ENCODE measurements at places on chromosomes 11 and 22.
A peak's percentile ranks its signal among the peaks of the same experiment; 100 is the strongest.

GRCh38 chr11:70049045-70049444 lies 29.1 kb upstream of the ANO1 start:
- no peak for DNase-seq

DNA sequence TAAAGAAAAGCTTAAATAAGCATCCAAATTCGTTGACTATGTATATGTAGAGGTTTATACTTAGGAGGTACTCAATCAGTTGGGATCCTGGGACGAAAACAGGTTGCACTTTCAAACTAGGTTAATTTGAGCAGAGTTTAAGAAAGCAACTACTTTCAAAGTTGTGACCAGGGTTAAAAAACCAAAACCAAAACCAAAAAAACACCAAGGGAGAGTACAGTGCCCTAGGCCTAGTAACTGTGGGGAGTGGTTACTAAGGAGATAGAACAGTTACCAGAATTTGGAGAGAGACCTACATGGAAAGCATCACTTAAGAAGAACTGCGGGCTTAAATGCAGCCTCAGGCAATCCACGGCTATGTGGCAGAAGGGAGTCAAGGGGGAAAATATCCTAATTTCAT lies 148.3 kb downstream of the JRKL start:
- DNase-seq, result no peak

DNA sequence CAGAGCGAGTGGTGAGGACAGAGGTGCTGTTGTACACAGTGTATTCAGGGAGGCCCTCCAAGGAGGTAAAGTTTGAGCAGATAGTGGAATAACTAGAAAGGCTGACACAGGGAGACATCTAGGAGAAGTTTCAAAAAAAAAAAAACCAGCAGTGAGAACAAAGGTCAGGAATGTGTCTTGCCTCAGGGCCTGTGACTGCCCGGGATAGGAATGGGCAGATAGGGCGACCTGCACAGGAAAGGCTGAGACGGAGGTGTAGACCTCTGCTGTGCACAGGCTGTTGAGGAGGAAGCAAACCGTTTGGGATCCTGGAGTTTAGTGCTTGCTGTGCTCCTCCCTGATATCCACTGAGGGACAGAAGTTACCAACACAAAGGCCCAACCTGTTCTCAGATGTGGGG lies 406.5 kb upstream of the B3GAT1 start:
- DNase-seq, result no peak

- peak; percentile 72 for DNase-seq
Observed at GRCh38 chr11:65506772-65507505, 8.1 kb downstream of the MALAT1 start.

DNA sequence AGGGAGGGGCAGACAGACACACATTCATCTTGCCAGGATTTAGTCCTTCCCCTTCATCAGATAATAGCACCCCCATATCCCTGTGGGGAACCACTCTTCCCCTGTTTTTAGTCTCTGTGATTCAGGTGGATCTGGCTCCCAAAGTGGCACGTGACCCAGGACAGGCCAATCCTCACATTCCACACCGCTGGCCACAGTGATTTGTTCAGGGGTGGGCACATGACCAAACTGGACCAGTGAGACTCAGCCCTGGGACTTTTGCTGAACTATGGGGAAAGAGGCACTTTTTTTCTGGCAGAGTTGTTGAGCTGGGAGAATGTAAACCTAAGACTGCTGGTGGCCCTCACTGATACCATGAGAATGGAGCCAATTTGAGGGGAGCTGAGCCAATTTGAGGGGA lies 19.1 kb upstream of the KCNJ11 start:
- no peak for DNase-seq

GRCh38 chr11:87961606-87962005 lies 213.6 kb downstream of the RAB38 start:
- no peak for DNase-seq

GRCh38 chr11:47383071-47383470 lies 4.7 kb upstream of the SPI1 start:
- no peak for DNase-seq

DNA sequence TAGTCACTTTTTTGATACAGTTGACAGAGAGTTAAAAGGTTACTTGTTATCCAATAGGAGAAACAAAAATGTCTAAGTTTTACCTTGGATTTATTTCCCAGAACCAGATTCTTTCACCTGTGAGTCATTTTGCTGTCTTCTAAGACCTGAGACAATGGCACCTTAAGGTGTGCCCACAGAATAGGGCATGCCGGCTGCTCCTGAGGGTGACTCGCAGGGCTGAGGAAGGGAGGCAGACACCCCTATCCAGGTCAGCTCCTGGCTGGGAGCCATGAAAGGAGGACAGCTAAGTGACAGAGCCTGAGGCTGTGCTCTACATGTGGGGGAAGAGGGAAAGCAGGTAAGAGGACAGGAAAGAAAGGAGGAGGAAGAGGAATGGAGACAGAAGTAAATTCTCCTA lies 67.8 kb downstream of the RASSF10 start:
- DNase-seq, result no peak

- DNase-seq, result no peak
Observed at GRCh38 chr11:61160487-61161189, 588 bp downstream of the VPS37C start.

- no peak for DNase-seq
Observed at GRCh38 chr11:119378851-119379465, 2.5 kb downstream of the USP2 start.

GRCh38 chr11:104609311-104610085 lies 288.8 kb downstream of the CASP12 start:
- DNase-seq, result peak; percentile 24

DNA sequence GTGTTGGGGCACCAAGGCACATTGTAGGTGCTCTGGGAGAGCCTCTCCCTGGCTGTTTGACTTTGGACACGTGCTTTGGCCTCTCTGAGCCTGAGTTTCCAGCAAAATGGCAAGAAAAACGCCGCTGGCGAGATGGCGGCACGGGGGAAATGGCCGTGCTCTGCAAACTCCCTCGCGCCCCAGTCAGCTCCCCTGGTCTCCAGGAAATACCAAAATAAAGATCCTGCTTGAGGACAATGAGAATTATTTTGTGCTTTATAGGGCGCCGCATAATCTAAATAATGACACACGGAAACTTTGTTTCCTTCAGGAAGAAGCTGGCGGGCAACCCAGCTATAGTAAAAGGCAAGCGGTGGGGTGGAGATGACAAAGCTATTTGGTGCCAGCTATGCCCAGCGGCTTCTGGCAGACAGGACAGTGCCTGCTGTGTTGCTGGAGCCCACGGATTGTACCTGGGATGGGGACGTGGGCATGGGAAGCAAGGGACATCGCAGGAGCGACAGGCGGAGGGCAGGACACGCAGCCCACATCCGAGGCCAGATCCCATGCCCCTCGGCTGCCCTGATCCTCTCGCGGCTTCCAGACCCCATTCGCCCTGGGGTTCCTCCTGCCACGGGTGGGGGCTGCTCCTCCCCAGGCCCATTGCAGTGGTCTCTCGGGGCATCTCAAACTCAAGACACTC lies 26.3 kb upstream of the RFPL3 start:
- DNase-seq, result no peak

DNA sequence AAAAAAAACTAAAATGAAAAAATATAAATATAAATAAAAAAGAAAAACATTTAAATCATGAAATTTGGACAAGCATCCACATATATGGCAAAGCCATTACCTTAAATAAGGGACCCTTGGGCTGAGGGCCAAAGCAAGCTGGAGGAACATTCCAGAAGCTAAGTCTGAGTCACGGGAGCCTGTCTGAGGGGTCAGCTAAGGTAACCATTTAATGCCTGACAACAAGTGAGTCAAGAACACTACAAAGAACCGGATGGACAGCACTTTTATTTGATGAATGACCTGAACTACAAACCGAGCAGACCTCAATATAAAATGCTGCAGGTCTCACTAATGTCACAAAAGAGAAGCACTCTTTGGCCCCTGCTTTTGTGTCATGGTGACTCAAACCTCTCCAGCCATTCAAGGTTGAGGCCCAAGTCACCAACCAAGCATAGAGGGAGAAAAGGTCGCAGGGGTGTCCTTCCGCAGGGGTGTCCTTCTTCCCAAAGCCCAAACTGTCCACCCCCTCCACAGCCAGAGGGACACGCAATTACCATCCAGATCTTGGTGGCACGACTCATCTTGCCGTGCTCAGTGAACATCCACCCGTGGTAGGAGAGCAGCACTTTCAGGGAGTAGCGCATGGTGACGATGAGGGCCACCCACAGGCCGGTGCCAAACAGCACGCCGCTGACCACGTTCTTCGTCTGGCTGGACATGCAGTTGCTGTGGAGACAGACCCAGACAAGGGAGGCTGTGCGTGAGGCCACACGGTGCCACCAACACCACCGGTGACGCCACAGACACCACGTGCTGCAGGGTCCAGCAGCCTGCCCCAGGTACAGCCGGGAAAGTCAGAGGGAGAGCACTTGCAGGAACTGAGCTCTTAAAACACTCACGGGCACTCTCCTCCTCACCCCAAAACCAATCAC lies 34.5 kb downstream of the CPT1A start:
- DNase-seq, result no peak

GRCh38 chr11:8389029-8389996 lies 125.6 kb upstream of the LMO1 start:
- no peak for DNase-seq

GRCh38 chr11:115502636-115503082 lies 1.6 kb downstream of the CADM1 start:
- DNase-seq, result no peak
